ENCODE measurements at places on chromosomes 16 and 17. TPM values are rescaled to one million over a fixed set of nuclear protein-coding genes. Genes with fewer than 3 reads are reported as not detected.

DNA sequence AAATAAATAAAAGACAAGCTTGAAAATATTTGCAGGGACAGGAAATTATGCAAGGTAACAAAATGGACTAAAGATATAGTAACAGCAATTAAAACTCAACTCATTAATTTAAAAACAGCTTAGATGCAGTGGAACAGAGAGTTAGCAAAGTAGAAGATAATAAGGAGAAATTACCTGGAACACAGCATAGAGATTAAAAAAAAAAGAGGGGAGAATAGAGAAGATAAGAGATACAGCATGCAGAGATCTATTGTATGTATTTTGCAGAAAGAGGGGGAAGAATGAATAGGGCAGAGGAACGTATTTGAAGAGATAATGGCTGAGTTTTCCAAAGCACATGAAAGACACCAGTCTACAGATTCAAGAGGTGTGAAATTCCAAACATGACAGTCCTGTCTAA is 8.4 kb upstream of the PIPOX start:
- no peak for DNase-seq

Gene OR1F1
- total RNA-seq: not detected

DNA sequence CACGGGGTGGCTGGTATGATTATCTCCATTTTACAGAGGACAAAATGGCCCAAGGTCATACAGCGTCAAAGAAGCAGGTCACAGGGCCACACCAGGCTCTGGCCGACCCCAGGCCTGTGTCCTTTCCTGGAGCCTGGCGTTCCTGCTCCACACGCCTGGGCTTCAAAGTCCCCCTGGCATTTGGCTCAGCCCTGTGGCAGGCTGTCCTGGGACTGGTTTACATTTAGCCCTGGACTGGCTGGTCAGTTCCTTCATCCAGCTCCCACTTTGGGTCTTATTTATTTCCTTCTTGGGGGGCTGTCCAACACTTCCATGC is 15.3 kb downstream of the TBX2 start:
- DNase-seq: no peak

- no peak for DNase-seq
These were observed 8.8 kb downstream of the PMM2 start for GRCh38 chr16:8806272-8806983.

Gene PIPOX
- total RNA-seq: 1.8 TPM

GRCh38 chr17:72696156-72696555 is 396.3 kb downstream of the SLC39A11 start:
- DNase-seq: no peak

DNA sequence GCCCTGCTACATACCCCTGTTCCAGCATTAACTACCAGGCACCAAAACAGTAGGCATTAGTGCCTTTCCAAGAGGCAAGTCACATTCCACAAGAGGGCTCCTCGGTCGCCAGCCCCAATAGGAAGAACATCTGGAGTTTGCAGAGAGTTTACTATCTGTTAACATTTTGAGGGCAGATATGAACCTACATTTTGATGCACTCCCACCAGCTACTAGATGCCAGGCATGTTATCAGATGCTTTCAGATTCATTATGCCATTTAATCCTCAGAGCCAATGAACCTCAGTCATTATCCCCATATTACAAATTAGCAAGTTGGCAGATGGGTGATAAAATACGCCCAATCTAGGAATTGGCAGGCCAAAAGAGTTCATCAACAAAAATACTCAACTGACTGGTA is 4.2 kb upstream of the CMTM2 start:
- DNase-seq: no peak

DNA sequence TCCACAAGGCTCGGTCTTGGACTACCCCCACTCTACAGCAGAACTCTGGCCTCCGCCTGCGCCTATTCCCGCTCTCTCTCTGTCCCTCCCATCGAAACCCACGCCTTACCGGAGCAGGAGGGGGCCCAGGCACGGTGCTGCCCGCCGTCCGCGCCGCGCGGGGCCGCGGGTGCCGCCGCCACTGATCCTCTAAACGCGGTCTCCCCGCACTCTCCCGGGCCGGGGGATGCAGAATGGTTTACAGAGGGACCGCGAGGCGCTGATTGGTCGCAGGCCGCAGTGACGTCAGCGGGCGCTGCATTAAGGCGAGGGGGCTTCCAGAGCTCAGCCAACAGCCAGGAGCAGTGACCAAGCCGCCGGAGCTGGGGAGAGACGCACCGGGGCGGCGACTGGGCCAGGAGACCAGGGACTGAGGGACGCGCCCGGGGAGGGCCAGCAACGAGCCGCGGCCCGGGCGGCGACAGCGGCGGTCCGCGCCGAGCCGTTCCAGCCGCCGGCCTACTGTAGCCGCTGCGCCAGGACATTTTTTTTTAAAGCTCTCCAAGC is 747 bp upstream of the LHX1 start:
- DNase-seq: no peak

- DNase-seq: no peak
These were observed 217.6 kb upstream of the CA10 start for GRCh38 chr17:52376137-52376536.

DNA sequence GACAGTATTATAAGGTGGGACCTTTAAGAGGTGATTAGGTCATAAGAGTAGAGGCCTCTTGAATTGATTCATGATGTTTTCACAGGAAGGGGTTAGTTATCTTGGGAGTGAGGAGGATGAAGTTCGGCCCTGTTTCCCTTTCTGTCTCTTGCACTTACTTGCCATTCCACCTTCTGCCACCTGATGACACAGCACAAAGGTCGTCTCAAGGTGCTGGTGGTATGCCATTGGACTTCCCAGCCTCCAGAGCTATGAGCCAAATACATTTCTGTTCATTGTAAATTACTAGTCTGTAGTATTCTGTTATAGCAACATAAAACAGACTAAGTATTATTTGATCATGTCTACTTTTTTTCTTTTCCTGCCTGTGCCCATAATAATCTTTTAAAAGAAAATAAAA is 23.5 kb downstream of the CHD9 start:
- no peak for DNase-seq

GRCh38 chr16:12182212-12182611 is 205.7 kb downstream of the SNX29 start:
- DNase-seq: no peak

Gene RNF222
- not detected for total RNA-seq

GRCh38 chr17:65987988-65988387 is 203.9 kb downstream of the CEP112 start:
- DNase-seq: peak; percentile 66

Gene SLFN14
- not detected for total RNA-seq

- no peak for DNase-seq
These were observed 5.1 kb downstream of the GPR142 start for GRCh38 chr17:74372426-74372825.

Gene TMEM98
- 29.3 TPM for total RNA-seq

- DNase-seq: no peak
These were observed 33.4 kb upstream of the USP22 start for GRCh38 chr17:21076242-21076641.

DNA sequence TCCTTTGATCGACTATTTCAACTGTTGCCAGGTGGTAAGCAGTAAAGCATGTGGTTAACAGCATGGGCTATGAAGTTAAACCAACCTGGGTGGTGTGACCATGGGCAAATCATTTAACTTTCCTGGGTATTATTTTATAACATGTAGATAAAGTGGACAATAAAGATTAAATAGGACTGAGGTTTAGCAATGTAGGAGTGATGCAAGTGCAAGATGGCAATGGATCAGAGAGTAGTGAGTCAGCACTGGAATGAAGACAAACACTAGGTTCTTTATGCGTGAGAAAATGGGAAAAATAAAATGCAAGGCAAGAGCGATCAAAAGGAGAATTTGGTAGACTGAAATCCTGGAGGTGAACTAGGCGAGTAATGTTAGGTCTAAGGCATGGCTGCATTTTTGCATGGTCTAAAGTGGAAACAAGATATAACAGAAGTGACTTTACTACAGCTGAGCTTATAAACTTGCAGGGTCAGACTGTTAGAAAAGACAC is 222.4 kb upstream of the AXIN2 start:
- DNase-seq: peak; percentile 76

Gene RNF166
- 39.4 TPM for total RNA-seq

- peak; percentile 7 for DNase-seq
These were observed 64.1 kb downstream of the PLCG2 start for GRCh38 chr16:81843243-81843582.

DNA sequence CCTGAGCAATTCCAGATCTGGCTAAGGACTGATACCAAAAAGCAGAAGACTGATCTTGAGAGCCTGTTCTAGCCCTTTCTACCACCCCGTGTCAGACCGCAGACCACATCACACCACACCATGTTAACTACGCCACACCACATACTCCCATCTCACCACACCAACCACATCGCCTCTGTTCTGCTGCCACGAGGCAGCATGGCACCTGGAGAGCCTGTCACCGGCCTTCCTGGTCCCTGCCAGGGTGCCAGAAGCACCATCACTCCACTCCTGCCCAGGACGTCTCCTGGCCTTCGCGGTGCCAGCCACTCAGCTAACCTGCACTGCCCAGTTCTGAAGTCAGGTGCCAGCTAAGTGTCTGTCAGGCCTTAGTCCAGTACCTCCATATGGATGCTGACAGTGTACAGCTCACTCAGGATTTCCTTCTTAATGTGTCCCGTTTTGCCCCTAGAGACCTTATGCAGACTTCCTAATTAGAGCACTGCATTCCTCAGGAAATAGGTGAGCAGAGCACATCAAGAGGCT is 37.2 kb upstream of the BCAR1 start:
- DNase-seq: no peak

GRCh38 chr17:43853546-43853945 is 6.6 kb downstream of the CD300LG start:
- DNase-seq: no peak

DNA sequence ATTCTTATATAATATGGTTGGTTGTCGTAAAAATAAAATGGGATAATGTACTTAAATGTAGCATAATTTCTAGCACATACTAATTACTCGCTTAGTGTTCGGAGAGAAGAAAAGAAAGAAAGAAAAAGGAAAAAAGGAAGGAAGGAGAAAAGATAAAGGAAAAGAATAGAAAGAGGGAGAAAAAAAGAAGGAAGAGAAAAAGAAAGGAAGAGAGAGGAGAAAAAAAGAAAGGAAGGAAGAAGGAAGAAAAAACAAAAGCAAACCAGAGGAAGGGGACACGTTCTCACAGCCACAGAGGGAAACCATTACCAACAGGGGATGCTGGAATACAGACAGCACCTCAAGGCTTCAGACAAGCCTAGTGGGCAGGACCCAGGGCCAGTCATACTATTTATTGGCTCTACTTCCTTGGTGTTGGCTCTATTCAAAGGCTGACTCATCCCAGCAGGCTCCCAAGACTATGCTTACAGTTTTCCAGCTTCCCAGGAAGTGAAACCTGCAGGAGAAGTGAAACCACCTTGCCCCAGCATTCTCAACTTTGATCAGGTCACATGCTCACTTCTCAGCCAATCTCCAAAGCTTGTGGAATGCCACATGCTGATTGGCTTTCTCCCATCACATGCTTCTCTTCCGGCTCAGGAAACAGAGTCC is 273.5 kb upstream of the IRX5 start:
- DNase-seq: peak; percentile 81

Gene C1QTNF1
- 4.0 TPM for total RNA-seq

DNA sequence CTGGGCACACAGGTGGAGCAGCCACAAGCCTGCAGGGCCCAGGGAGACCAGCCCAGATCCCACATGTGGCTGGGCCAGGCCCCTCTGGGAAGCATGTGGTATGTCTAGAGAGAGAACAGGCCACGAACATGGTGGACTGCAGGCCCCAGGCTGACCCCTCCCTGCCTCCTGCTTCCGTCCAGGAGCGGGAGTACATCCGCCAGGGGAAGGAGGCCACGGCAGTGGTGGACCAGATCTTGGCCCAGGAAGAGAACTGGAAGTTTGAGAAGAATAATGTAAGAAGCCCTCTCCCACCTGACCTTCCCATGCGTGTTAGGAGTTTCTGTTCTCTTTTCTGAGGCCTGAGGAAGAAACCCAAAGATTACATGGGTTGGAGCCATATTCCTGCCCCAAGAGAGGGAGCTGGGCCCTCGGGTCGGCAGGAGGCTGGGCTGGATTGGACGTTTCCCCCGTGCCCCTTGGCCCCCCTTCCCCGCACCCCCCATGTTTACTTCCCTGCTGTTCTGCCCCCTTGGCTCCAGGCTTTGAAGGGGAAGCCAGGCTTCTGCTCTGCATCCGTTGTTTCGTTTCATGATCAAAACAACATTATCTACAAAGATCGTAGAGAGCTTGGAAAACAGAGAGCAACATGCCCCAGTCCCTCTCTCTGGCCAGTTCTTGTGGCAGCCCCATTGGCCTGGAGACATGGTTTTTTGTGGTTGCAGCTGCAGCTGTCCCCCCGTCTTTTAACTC is 5.7 kb upstream of the TCAP start:
- no peak for DNase-seq

Gene NAGS
- total RNA-seq: 10.0 TPM

Gene KREMEN2
- total RNA-seq: 14.1 TPM

DNA sequence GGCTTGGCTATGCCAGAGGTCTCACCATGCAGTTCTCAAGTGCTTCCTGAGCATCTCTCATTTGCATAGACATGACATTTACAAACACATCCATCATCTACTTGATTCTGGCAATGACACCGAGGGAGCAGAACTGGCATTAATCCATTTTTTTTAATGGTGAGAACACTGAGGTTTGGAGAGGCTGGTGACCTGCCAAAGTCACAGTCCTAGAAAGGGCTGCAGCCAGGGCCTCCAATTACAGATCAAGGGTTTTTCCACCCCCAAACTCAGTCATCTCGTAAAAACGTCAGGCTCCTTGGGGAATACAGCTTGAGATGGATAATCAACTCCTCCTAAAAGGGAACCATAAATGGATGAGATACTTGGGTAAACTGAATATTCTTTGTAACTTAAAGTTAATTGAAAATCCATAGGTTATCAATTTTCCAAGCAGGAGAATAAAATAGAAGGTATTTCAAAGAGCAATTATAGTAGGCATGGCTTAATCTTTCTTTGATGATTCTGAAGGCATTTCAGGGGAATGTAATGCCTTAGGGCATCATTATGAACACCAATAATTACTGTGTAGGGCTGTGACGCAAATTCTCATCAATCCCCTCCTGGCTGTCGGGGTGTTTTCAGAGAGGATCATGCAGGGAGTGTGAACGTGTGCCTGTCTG is 9.4 kb upstream of the MEOX1 start:
- DNase-seq: no peak

Measured in HCT116 (cell line).